ENCODE measurements at places on chromosomes 13 and 19. TPM values are rescaled to one million over a fixed set of nuclear protein-coding genes. Genes with fewer than 3 reads are reported as not detected.

- no peak for DNase-seq
- no peaks in the 10 kb centered on the region for H3K4me1 ChIP-seq
- peaks cover 5% of the 10 kb centered on the region for H3K27me3 ChIP-seq
- H3K36me3 ChIP-seq, result no peaks in the 10 kb centered on the region
- no peak overlapping the region for H3K27ac ChIP-seq
- no peak overlapping the region for H3K4me3 ChIP-seq
These were observed 7.2 kb upstream of the RHPN2 start for GRCh38 chr19:33071887-33072286.

GRCh38 chr13:101919541-101920181 is 467.2 kb downstream of the ITGBL1 start:
- peak; percentile 56 for DNase-seq
- peaks cover 31% of the 10 kb centered on the region for H3K27me3 ChIP-seq
- H3K4me1 ChIP-seq, result no peaks in the 10 kb centered on the region

- no peak overlapping the region for H3K4me3 ChIP-seq
- DNase-seq, result no peak
- no peaks in the 10 kb centered on the region for H3K36me3 ChIP-seq
These were observed 1273.3 kb upstream of the ATXN8OS start for GRCh38 chr13:68834375-68834774.

GRCh38 chr13:33090755-33091414 is 74.7 kb downstream of the KL start:
- peak; percentile 28 for DNase-seq
- no peaks in the 10 kb centered on the region for H3K27me3 ChIP-seq
- no peaks in the 10 kb centered on the region for H3K36me3 ChIP-seq
- H3K27ac ChIP-seq, result no peak overlapping the region
- H3K4me3 ChIP-seq, result no peak overlapping the region
- H3K4me1 ChIP-seq, result no peaks in the 10 kb centered on the region

DNA sequence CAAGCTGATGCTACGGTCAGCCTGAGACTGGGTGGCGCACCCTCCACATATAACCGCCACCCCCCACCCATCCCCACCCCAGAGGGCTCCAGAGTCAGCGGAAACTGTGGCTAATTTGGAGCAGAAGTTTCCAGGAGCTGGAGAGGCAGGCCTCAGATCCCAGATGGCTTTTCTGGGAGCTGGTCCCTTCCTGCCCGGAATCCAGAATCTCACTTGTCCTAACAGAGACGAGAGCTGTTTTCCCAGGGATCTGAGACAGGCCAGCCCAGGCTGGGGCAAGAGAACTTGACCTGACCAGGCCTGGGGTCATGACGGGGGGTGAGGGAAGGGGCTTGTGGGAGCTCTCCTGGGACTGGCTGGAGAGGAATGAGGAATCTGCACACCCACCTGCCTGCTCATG is 6.5 kb downstream of the EPHX3 start:
- DNase-seq, result peak; percentile 88
- H3K4me1 ChIP-seq, result peaks cover 37% of the 10 kb centered on the region
- no peaks in the 10 kb centered on the region for H3K36me3 ChIP-seq
- no peak overlapping the region for H3K4me3 ChIP-seq

- H3K4me1 ChIP-seq, result no peaks in the 10 kb centered on the region
- no peak overlapping the region for H3K27ac ChIP-seq
- no peaks in the 10 kb centered on the region for H3K27me3 ChIP-seq
These were observed 20.1 kb downstream of the GPR18 start for GRCh38 chr13:99237981-99238662.

GRCh38 chr13:95226476-95226875 is 74.8 kb downstream of the ABCC4 start:
- no peak for DNase-seq
- no peak overlapping the region for H3K4me3 ChIP-seq
- no peaks in the 10 kb centered on the region for H3K4me1 ChIP-seq
- H3K27me3 ChIP-seq, result no peaks in the 10 kb centered on the region
- no peaks in the 10 kb centered on the region for H3K36me3 ChIP-seq
- H3K27ac ChIP-seq, result no peak overlapping the region

DNA sequence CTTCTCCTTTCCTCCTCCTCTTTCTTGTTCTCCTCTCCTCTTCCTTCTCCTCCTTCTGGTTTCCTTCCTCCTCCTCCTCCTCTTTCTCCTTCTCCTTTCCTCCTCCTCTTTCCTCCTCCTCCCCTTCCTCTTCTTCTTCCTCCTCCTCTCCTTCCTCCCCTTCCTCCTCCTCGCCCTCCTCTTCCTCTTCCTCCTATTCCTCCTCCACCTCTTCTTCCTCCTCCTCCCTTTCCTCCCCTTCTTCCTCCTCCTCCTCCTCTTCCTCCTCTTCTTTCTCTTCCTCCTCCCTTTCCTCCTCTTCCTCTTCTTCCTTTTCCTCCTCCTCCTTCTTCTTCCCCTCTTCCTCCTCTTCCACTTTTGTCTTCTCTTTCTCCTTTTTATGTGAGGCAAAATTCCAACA is 55.0 kb upstream of the ADGRE1 start:
- no peaks in the 10 kb centered on the region for H3K36me3 ChIP-seq
- no peak overlapping the region for H3K27ac ChIP-seq
- H3K4me1 ChIP-seq, result no peaks in the 10 kb centered on the region
- DNase-seq, result no peak

- H3K4me1 ChIP-seq, result no peaks in the 10 kb centered on the region
- peak; percentile 14 for DNase-seq
- no peaks in the 10 kb centered on the region for H3K36me3 ChIP-seq
- H3K27me3 ChIP-seq, result no peaks in the 10 kb centered on the region
- no peak overlapping the region for H3K27ac ChIP-seq
These were observed 66.1 kb upstream of the ABCC4 start for GRCh38 chr13:95367309-95367843.

GRCh38 chr19:34225659-34226015 is 28.7 kb upstream of the GARRE1 start:
- H3K27me3 ChIP-seq, result no peaks in the 10 kb centered on the region
- H3K36me3 ChIP-seq, result peaks cover 63% of the 10 kb centered on the region
- no peak for DNase-seq
- no peak overlapping the region for H3K4me3 ChIP-seq

- no peak overlapping the region for H3K4me3 ChIP-seq
- no peaks in the 10 kb centered on the region for H3K27me3 ChIP-seq
- H3K36me3 ChIP-seq, result peaks cover 8% of the 10 kb centered on the region
These were observed 156.9 kb downstream of the ENOX1 start for GRCh38 chr13:43629691-43630480.

- peak; percentile 86 for DNase-seq
- peaks cover 30% of the 10 kb centered on the region for H3K4me1 ChIP-seq
- H3K36me3 ChIP-seq, result peaks cover 12% of the 10 kb centered on the region
- no peaks in the 10 kb centered on the region for H3K27me3 ChIP-seq
- no peak overlapping the region for H3K27ac ChIP-seq
- H3K4me3 ChIP-seq, result peak overlapping the region; percentile 86
These were observed 1.3 kb downstream of the HMG20B start for GRCh38 chr19:3573858-3574637.

GRCh38 chr19:7559102-7559501 is 23.6 kb downstream of the PNPLA6 start:
- no peaks in the 10 kb centered on the region for H3K27me3 ChIP-seq
- no peak overlapping the region for H3K27ac ChIP-seq
- DNase-seq, result no peak
- H3K4me3 ChIP-seq, result no peak overlapping the region

DNA sequence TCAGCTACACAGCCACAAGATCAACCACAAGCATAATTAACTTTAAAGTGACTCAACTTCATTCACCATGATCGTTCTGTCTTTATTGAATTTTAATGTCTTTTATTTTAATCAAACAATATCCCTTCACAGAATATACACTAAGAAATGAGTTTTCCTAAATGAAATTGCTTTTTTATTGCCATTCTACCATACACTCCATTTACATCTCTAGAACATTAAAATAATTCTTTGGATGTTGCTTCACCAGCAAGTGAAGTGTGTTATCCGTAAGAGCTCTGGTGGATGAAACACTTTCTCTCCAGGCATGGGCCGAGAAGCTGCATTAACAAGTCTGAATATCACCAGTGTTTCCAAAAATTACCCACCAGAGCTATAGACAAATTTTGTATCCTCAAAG is 789.2 kb downstream of the PCDH9 start:
- H3K27ac ChIP-seq, result no peak overlapping the region
- no peak for DNase-seq
- no peaks in the 10 kb centered on the region for H3K36me3 ChIP-seq
- no peaks in the 10 kb centered on the region for H3K27me3 ChIP-seq
- H3K4me3 ChIP-seq, result no peak overlapping the region
- H3K4me1 ChIP-seq, result no peaks in the 10 kb centered on the region

- no peak overlapping the region for H3K4me3 ChIP-seq
- no peaks in the 10 kb centered on the region for H3K36me3 ChIP-seq
- peak; percentile 22 for DNase-seq
- H3K27me3 ChIP-seq, result peaks cover 23% of the 10 kb centered on the region
- H3K4me1 ChIP-seq, result peaks cover 72% of the 10 kb centered on the region
- H3K27ac ChIP-seq, result peak overlapping the region; percentile 43
These were observed 204.0 kb upstream of the GPR12 start for GRCh38 chr13:26964278-26965250.

GRCh38 chr19:56971230-56971629 is 130.7 kb upstream of the PEG3 start:
- H3K4me3 ChIP-seq, result no peak overlapping the region
- H3K27ac ChIP-seq, result no peak overlapping the region
- no peaks in the 10 kb centered on the region for H3K27me3 ChIP-seq
- no peak for DNase-seq

GRCh38 chr13:24887759-24888158 is 123.8 kb downstream of the RNF17 start:
- no peak overlapping the region for H3K27ac ChIP-seq
- no peaks in the 10 kb centered on the region for H3K4me1 ChIP-seq
- no peak overlapping the region for H3K4me3 ChIP-seq
- peaks cover 19% of the 10 kb centered on the region for H3K36me3 ChIP-seq

DNA sequence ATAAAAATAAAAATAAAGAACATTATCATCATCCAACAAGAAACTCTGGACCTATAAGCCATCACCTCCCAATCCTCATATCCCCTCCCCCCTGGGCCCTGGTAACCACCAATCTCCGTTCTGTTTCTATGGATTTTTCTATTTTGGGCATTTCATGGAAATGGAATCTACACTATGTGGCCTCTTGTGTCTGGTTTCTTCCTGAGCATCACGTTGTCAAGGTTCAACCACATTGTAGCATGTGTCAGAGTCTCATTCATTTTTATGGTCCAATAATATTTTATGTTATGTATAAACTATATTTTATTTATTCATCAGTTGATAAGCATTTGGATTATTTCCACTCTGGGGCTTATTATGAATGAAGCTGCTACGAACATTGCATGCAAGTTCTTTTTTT is 26.9 kb downstream of the SULT2B1 start:
- peaks cover under 1% of the 10 kb centered on the region for H3K4me1 ChIP-seq
- H3K27me3 ChIP-seq, result no peaks in the 10 kb centered on the region
- H3K27ac ChIP-seq, result no peak overlapping the region
- no peak overlapping the region for H3K4me3 ChIP-seq

GRCh38 chr13:38530492-38530891 is 156.4 kb upstream of the FREM2 start:
- no peaks in the 10 kb centered on the region for H3K4me1 ChIP-seq
- no peak overlapping the region for H3K4me3 ChIP-seq
- no peaks in the 10 kb centered on the region for H3K36me3 ChIP-seq
- peak; percentile 31 for DNase-seq
- H3K27me3 ChIP-seq, result no peaks in the 10 kb centered on the region
- no peak overlapping the region for H3K27ac ChIP-seq

DNA sequence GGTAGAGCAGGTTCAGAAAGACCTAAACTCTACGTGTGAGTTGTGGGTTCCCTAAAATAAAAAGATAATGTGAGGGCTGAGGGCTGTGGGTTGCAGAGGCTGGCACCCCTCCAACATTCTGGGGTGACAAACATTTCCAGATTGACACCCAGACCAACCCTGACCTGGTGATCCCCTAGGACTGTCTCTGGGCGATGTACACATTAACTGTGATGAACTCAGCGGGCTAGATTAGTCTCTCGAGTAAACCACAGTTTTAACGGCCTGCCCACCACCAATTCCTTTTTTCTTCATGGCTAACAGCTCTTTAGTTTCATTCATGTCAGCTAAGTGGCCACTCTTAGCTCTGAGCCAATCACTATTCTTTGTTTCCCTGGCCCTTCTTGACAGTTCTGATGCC is 24.8 kb downstream of the SIAH3 start:
- no peaks in the 10 kb centered on the region for H3K36me3 ChIP-seq
- H3K27ac ChIP-seq, result no peak overlapping the region
- H3K27me3 ChIP-seq, result no peaks in the 10 kb centered on the region
- H3K4me1 ChIP-seq, result no peaks in the 10 kb centered on the region
- no peak overlapping the region for H3K4me3 ChIP-seq

DNA sequence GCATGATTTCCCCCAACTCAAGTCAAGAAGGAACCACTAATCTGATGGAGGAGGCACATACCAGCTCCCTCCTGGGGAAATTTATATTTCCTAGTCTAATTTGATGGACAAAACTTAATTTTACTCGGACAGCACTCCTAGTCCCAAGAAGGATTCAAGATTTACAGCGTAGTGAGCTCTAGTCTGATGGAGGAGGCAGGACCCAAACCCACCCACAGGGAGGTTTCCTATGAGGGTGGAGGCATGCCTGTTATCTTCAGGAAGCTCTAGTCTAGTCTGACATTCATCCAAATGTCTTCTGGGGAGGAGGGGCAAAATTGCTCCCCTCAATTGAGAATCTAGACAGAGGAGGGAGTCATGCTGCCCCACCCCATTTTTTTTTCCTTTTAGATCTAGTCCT is 10.4 kb upstream of the BCL3 start:
- H3K4me1 ChIP-seq, result peaks cover 29% of the 10 kb centered on the region
- H3K4me3 ChIP-seq, result no peak overlapping the region
- DNase-seq, result no peak
- H3K27ac ChIP-seq, result no peak overlapping the region

PSG1 gene
- total RNA-seq, result 0.80 TPM

TRAPPC2B gene
- total RNA-seq, result 20.7 TPM

HSH2D gene
- 0.13 TPM for total RNA-seq

ZNF610 gene
- total RNA-seq, result 4.3 TPM

ZNF492 gene
- total RNA-seq, result 1.4 TPM

CLIP3 gene
- total RNA-seq, result 2.9 TPM

ZNF527 gene
- 7.6 TPM for total RNA-seq

Data from muscle of leg (tissue), 16 donors.